ENCODE measurements at places on chromosomes 7 and 10.

- no peak for DNase-seq
Observed at GRCh38 chr10:67476201-67476600, 219.8 kb downstream of the CTNNA3 start.

- no peak for DNase-seq
Observed at GRCh38 chr7:53920011-53920410, 622.2 kb upstream of the VSTM2A start.

DNA sequence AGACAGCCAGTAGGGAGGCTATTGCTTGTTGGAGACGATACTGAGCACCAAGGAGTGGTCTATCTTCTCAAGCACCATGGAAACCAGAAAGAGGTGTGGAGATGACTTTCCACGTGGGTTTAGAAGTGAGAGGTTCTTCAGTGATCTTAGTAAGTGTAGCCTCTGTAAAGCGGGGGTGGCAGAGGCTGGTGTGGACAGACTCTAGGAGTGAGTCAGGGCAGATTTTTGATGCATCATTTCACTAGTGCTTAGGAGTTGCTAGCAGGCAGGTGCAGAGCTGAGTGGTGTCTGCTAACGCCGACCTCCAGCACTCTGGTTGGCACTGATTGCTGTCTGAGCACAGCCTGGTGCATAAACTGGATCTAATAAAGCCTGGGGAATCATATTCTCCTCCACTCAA is 78.4 kb upstream of the ADO start:
- no peak for DNase-seq

DNA sequence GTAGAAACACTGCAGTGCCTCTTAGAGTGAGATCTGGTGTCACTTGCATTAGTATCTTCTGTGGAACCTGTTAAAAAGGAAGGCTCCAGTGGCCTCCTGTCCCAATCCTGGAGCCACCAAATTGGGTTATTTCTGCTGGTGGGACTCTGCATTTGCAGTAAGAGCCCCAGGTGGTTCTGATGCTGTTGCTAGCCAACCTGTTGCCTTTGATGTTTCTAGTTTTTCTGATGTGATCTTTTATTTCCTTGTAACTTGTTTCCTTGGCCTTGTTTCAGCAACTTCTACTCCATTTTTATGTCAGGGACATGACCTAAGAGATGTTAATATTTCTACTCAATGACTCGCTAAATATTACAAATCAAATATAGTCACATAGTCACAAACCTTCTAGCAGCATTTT is 12.5 kb upstream of the STN1 start:
- DNase-seq: no peak

GRCh38 chr10:49620841-49621378 is 7.1 kb downstream of the CHAT start:
- no peak for DNase-seq

GRCh38 chr7:109545686-109546085 is 976.0 kb downstream of the DNAJB9 start:
- DNase-seq: no peak

DNA sequence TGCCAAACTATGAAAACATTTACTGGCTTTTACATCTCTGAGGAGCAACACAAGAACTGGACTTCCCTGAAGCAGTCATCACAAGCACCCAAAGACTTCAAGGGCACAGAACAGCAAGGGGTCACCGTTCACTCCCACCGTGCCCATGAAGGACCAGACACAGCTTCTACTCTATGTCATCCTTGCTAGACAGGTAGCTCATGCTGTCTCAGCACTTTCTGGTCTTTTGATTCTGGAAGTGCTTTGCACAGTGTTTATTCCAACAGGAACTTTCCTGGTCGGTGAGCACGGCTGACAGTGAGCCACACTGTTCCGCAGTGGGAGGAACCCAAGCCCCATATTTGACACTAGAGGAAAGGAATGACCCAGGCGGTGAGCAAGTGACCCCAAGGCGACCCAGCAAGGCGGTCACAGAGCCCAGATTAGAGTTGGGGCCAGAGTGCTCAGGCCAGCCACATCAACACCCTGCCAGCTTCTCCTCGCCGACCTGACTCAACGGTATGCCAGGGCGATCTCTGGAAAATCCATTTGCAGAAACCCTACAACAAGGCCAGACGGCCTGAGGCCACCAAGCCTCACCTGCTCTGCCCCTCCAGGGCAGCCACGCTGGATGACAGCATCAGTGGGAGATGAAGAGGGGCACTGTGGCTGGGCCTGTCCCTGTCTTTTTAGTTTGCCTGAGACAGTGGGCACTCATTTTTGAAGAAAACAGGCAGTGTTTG is 318.6 kb downstream of the TCERG1L start:
- no peak for DNase-seq

- DNase-seq: no peak
Observed at GRCh38 chr10:65762311-65762710, 1163.5 kb upstream of the LRRTM3 start.

DNA sequence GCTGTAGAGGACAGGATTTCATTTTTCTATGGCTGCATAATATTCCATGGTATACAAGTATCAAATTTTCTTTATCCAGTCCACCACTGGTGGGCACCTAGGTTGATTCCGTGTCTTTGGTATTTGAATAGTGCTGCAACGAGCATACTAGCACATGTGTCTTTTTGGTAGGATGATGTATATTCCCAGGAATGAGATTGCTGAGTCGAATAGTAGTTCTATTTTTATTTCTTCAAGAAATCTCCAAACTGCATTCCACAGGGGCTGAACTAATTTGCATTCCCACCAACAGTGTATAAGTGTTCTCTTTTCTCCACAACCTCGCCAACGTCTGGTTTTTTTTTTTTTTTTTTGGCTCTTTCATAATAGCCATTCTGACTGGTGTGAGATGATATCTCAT is 550.0 kb downstream of the REEP3 start:
- no peak for DNase-seq

DNA sequence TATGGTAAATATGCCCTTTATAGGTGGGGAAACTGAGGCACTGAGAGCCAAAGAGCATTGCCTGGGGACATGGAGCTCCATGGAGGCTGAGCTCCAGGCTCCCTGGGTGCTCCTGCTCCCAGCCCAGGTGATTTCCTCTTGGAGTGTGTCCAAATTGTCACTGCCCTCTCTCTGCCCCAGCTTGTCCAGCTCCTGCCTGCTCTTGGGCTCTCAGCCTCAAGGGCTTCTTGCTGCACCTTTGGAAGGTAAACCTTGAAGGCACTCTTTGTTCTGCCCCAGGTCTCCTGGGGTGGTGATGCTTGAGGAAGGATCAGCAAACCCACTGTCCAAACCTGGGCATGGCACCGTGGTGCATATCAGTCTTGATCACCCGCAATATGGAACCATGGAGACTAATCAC is 166.1 kb downstream of the RPS24 start:
- no peak for DNase-seq

Data from activated CD8-positive, alpha-beta T cell treated with anti-CD3 and anti-CD28 coated beads, Interleukin-2, amount 10 ng/mL, durations not matched to agents 7 days and 5 days (primary cell).